ENCODE measurements at places on chromosomes 5 and 9.

DNA sequence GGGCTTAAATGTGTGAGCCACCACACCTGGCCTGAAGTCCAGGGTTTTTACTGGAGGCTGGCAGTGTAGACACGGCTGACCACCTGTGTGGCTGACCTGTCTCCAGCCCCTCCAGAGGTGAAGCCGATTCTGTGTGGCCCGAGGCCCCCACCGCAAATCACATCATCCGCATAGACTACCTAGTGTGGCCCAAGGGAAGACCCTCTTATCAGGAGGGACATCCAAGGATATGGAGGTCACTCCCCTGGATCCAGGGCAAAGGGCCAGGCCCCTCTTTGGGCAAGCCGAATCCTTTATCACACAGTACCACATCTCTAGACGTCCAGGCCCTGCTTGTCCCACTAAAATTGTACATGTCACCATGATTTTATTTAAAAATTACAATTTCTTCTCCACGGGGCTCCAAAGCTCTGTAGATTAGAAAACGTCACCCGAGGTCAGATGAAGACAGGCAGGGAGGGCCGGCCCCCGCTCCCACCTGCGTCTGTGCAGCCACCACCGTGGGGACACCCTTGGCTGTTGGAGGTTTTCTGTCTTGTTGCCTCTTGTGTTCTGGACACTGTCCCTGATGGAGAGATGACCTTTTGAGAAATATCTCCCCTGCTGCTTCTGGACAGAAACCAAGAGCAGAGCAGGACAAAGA, 20.1 kb downstream of the LAMC3 start:
- DNase-seq: no peak

DNA sequence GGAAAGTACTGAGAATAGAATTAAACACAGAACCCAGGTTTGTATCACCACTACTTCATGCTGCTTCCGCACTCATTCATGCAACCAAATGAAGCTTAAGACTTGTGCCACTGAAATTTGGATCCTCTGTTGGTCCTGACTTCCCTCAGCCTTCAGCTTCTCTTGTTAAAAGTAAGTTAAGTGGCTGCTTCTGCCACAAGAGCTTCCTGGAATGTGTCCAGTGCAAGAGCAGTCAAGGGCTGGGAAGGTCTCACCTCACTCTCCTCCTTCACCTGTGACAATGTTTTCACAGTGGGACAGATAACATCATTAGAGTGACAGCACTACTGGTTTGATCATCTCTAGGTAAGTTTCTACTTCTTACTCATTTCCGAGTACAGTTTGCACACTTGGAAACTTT, 7.9 kb downstream of the SNCAIP start:
- DNase-seq: no peak

DNA sequence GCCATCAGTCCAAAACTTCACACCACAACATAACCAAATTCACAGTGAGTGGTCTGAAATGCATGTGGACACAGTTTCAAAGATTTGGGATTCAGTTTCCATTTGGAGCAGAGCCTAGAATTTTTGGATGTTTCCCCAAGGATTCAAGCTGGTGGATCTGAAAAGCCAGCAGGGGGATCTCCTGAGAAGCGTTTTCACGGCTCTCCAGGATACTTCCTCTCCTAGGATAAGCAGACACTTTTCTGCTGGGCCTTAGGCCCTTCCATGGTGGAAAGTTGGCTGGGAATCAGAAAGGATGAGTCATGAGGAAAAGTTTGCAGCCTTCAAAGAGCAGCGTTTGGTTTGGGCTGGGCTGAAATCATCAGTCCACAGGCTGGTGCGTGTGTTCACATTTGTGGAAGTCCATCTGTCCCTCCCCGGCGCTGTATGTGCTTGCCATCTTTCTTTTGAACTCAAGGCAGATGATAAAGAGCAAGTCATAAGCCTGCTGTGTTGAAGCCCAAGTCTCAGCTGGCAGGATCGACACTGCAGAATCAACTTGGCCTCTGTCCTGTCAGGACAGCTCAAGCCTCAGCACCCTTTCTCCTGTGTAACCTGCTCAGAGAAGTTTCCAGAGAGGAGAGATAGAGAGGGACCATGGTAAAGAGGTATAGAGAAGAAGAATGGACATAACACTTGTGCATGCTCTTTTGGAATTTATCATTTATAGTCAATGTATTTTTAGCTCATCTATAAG, 152.6 kb upstream of the MSX2 start:
- no peak for DNase-seq

DNA sequence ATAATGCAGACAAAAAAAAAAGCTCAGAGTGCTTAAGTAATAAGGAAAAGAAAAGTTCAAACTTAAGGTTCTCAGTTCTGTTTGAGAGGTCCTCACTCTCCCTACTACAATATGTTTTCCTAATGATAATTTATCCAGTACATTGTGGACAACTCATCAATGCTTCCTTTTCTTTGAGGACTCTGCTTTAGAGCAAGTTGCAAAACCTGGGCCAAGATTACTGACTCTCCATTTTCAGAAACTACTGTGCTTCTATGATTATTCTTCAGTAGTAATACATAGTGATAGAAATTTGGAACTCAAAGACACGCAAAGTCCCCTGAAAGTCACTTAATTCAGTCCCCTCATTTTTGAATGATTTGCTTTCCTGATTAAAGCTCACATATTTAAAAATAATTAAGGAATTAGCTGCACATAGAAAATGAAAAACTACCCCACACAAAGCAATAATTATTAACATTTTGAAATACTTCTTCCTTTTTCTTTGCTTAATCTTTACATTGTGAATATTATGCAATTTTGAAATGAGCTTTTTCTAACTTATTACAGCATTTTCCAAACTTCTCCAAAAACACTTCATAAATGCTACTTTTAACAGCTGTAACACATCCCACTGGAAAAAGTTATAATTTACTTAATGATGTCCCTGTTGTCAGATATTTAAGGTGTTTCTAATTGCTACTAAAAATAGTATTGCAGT, 11.2 kb downstream of the CDKN2A start:
- DNase-seq: no peak

GRCh38 chr5:168734620-168735300, 155.6 kb upstream of the PANK3 start:
- DNase-seq: no peak

GRCh38 chr5:76816110-76816831, 2.6 kb upstream of the F2RL1 start:
- DNase-seq: no peak

Data from GM06990 (cell line).